ENCODE measurements at places on chromosomes 2 and 18. TPM values are rescaled to one million over a fixed set of nuclear protein-coding genes. Genes with fewer than 3 reads are reported as not detected.

SRD5A2 gene
- total RNA-seq = not detected

ACOXL gene
- not detected for total RNA-seq

FEV gene
- not detected for total RNA-seq

AGXT gene
- 1.3 TPM for total RNA-seq

ZAP70 gene
- 0.30 TPM for total RNA-seq

SLC14A1 gene
- total RNA-seq = not detected

SP5 gene
- 0.10 TPM for total RNA-seq

GRCh38 chr18:4842751-4843150, 354.3 kb downstream of the AKAIN1 start:
- no peaks in the 10 kb centered on the region for H3K36me3 ChIP-seq
- DNase-seq = no peak
- H3K4me1 ChIP-seq = no peaks in the 10 kb centered on the region

DNA sequence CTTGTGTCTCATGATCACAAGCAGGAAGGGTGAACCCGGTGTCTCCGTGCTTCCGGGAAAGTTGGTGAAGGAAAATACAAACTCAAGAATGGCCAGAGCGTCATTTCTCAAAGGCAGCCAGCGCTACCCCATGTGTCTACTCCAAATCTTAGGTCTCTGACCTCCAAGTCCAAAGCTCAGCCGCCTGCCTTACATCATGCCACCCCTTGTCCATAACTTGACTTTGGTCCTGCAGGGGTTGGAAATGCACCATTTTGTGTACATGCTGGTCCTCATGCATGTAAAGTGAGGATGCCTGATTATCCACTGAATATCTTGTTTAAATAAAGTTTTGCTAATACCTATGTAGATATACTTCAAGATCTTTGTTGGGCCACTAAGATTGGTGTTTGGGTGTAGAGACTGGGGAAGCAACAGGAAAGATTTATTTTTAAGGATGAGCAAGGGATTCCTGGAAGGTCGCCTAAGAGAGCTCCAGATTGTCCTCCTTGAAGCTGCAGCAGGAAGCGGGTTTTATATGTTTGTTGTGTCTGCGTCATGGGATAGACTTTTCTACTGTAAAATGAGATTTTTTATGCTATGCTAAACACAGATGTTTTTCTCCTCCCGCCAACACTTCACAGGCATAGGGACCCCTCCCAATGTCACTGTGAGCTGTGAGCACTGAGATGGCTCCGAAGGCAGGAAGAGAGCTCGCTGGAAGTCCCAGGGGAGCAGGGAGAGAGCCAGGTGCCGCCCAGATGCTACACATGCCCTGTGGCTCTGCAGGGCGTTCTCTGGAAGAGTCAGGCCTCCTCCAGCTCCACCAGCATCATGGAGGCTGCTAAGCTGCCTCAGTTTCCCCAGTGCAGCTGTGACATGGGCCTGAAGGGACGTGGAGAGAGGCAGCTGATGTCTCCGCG, 176.2 kb upstream of the HDAC4 start:
- no peak overlapping the region for H3K27ac ChIP-seq
- no peaks in the 10 kb centered on the region for H3K4me1 ChIP-seq
- DNase-seq = no peak
- H3K27me3 ChIP-seq = peaks cover 28% of the 10 kb centered on the region

GRCh38 chr18:33560686-33561370, 17.2 kb upstream of the ASXL3 start:
- no peak overlapping the region for H3K4me3 ChIP-seq
- H3K4me1 ChIP-seq = no peaks in the 10 kb centered on the region
- H3K36me3 ChIP-seq = no peaks in the 10 kb centered on the region
- H3K27ac ChIP-seq = no peak overlapping the region
- H3K27me3 ChIP-seq = no peaks in the 10 kb centered on the region

DNA sequence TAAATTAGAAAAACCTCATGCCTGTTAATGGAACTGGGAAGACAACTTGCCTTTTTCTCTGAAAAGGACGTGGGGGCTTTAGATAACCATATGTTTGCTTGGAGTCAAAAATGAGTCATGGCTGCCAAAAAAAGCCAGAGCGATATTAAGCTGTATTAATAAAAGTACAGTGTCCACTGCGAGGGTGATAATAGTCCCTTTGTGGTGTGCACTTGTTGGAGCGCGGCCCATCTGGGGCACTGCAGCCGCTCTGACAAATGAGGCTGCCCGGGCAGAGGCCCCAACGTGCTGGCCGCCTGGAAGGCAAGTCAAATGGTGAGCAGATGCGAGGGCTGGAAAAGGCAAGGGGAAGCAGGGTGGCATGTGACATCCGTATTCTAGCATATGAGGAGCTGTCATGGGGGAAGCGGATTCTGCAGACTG, 103.3 kb upstream of the NCK2 start:
- DNase-seq = peak; percentile 62
- H3K36me3 ChIP-seq = no peaks in the 10 kb centered on the region
- peak overlapping the region; percentile 32 for H3K27ac ChIP-seq
- no peaks in the 10 kb centered on the region for H3K27me3 ChIP-seq
- H3K4me1 ChIP-seq = peaks cover 24% of the 10 kb centered on the region

DNA sequence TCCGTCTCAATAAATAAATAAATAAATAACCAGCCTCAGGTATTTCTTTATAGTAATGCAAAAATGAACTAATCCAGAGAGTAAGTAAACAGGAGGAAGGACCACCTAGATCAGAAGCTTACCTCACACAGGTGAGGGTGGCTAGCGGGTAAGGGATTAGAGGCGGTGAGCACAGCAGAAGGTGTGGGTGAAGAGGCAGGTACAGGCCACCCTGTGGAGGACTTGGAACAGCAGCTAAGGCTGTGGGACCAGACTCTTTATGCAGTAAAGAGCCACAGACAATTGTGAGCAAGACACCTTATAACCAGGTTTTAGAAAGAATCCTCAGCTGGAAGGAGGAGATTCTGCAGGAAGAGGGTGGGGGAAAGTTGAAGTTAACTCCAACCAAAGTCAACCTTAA, 34.2 kb upstream of the TTR start:
- H3K27ac ChIP-seq = no peak overlapping the region
- no peaks in the 10 kb centered on the region for H3K27me3 ChIP-seq
- H3K36me3 ChIP-seq = no peaks in the 10 kb centered on the region
- H3K4me3 ChIP-seq = no peak overlapping the region
- no peak for DNase-seq
- no peaks in the 10 kb centered on the region for H3K4me1 ChIP-seq

DNA sequence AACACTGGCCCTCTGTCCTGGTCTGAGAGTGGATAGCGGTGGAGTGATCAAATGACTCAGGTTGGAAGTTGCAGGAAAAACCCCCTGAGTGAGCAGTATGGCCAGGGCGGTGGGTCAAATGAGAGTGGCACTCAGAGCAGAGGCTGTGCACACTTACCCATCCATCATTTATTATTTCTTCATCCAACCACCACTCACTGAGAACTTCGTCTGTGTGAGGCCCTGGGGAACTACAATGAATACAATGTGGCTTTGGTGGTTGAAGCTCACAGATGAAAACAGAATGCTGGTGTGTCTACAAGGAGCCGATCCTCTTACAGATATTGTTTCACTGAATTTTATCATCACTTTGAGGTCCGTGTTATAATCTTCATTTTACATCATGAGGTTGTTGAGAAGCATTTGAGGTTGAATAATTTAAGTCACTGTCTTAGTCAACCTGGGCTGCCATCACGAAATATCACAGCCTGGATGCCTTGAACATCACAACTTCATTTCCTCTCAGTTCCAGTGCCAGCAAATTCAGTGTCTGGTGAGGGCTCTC, 73.4 kb upstream of the ID2 start:
- H3K4me3 ChIP-seq = no peak overlapping the region
- H3K27me3 ChIP-seq = no peaks in the 10 kb centered on the region
- no peaks in the 10 kb centered on the region for H3K4me1 ChIP-seq
- H3K36me3 ChIP-seq = no peaks in the 10 kb centered on the region
- no peak overlapping the region for H3K27ac ChIP-seq

- H3K27me3 ChIP-seq = no peaks in the 10 kb centered on the region
- peak; percentile 80 for DNase-seq
- peaks cover 12% of the 10 kb centered on the region for H3K4me1 ChIP-seq
- H3K27ac ChIP-seq = peak overlapping the region; percentile 3
- no peaks in the 10 kb centered on the region for H3K36me3 ChIP-seq
Measured at GRCh38 chr2:5409898-5410381, 282.2 kb upstream of the SOX11 start.

- H3K27ac ChIP-seq = no peak overlapping the region
- peaks cover 6% of the 10 kb centered on the region for H3K36me3 ChIP-seq
- DNase-seq = no peak
- H3K4me3 ChIP-seq = no peak overlapping the region
- H3K27me3 ChIP-seq = no peaks in the 10 kb centered on the region
Measured at GRCh38 chr18:46130061-46130460, 25.9 kb downstream of the HAUS1 start.

GRCh38 chr2:6181525-6181924, 489.3 kb downstream of the SOX11 start:
- H3K27ac ChIP-seq = no peak overlapping the region
- no peaks in the 10 kb centered on the region for H3K36me3 ChIP-seq
- no peak overlapping the region for H3K4me3 ChIP-seq
- H3K27me3 ChIP-seq = 0 out of 2 replicates have a peak, but pooled peaks cover 2% of the 10 kb centered on the region
- 0 out of 2 replicates have a peak, but pooled peaks cover 8% of the 10 kb centered on the region for H3K4me1 ChIP-seq

GRCh38 chr2:55952415-55952814, 28.8 kb upstream of the EFEMP1 start:
- H3K4me3 ChIP-seq = no peak overlapping the region
- no peaks in the 10 kb centered on the region for H3K36me3 ChIP-seq
- no peak overlapping the region for H3K27ac ChIP-seq
- peaks cover 4% of the 10 kb centered on the region for H3K27me3 ChIP-seq
- no peak for DNase-seq
- no peaks in the 10 kb centered on the region for H3K4me1 ChIP-seq

- no peaks in the 10 kb centered on the region for H3K27me3 ChIP-seq
- H3K4me3 ChIP-seq = no peak overlapping the region
- DNase-seq = no peak
- H3K36me3 ChIP-seq = no peaks in the 10 kb centered on the region
- H3K4me1 ChIP-seq = no peaks in the 10 kb centered on the region
- H3K27ac ChIP-seq = no peak overlapping the region
Measured at GRCh38 chr2:68936889-68937288, 15.8 kb downstream of the GKN2 start.

- no peaks in the 10 kb centered on the region for H3K4me1 ChIP-seq
- H3K27me3 ChIP-seq = no peaks in the 10 kb centered on the region
- H3K4me3 ChIP-seq = no peak overlapping the region
Measured at GRCh38 chr2:195891081-195891480, 177.6 kb downstream of the DNAH7 start.

GRCh38 chr2:206616151-206616550, 26.1 kb upstream of the FAM237A start:
- no peaks in the 10 kb centered on the region for H3K27me3 ChIP-seq
- no peak for DNase-seq
- no peak overlapping the region for H3K4me3 ChIP-seq
- H3K4me1 ChIP-seq = no peaks in the 10 kb centered on the region
- no peak overlapping the region for H3K27ac ChIP-seq

GRCh38 chr2:236582968-236583367, 13.3 kb downstream of the ACKR3 start:
- H3K27me3 ChIP-seq = no peaks in the 10 kb centered on the region
- DNase-seq = no peak
- H3K4me3 ChIP-seq = no peak overlapping the region
- H3K36me3 ChIP-seq = peaks cover 50% of the 10 kb centered on the region
- H3K27ac ChIP-seq = no peak overlapping the region
